Neural crest cell (in vitro differentiated cells): ENCODE measurements at places on chromosomes 5 and 9. TPM values are rescaled to one million over a fixed set of nuclear protein-coding genes. Genes with fewer than 3 reads are reported as not detected.

GBGT1 gene
- total RNA-seq = 12.9 and 13.8 TPM in 2 replicates

ARHGEF39 gene
- total RNA-seq = 27.2 and 28.0 TPM in 2 replicates

GRCh38 chr9:692636-693129 is 148.8 kb upstream of the DMRT1 start:
- peaks cover 52% of the 10 kb centered on the region for H3K4me1 ChIP-seq
- peaks cover 3% of the 10 kb centered on the region for H3K36me3 ChIP-seq

DNA sequence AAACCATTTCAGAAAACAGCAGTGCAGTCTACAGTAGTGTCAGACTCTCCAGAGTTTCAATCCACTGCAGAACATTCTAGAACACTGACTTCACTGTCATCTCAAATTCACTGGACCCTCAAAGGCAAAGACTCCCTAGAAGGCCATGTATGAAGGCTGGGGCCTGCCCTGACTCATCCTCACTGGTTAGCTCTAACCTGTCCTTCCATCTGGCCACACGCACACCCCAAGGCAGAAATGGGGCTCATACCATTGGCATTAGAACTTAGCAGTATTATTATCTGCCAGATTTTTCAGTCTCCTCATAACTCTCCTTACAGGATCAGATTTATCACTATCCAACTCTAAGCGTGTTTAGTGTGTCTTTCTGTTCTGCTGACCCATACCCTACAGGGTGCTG is 20.4 kb downstream of the S1PR3 start:
- H3K4me3 ChIP-seq = no peak overlapping the region
- no peak for DNase-seq
- peaks cover 22% of the 10 kb centered on the region for H3K36me3 ChIP-seq
- H3K4me1 ChIP-seq = no peaks in the 10 kb centered on the region
